ENCODE measurements at places on chromosomes 2 and 18.
A peak's percentile ranks its signal among the peaks of the same experiment; 100 is the strongest.

- no peak for DNase-seq
Measured at GRCh38 chr2:11768946-11769345, 22.5 kb downstream of the LPIN1 start.

DNA sequence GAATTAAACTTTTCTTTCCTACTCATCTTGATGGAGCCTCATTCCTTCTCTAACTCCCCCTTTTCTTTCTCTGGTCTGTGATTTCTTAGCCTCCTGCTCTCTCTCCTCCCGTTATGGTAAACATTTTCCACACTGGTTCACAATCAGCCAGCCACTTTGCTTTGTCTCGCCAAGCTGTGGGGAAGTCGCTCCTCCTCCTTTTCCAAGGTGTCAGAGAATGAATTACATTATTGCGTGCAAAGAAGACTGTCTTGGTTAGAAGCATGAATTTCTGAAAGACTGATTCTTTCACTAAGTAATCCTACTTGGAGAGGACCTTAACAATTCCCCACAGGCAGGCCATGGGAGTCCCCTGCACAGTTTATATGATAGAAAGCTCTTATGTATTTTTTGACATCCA is 46.1 kb downstream of the RASGRP3 start:
- DNase-seq = no peak

GRCh38 chr2:100584816-100585215 is 22.0 kb downstream of the PDCL3 start:
- DNase-seq = no peak

GRCh38 chr2:189406586-189407233 is 34.6 kb upstream of the WDR75 start:
- no peak for DNase-seq

DNA sequence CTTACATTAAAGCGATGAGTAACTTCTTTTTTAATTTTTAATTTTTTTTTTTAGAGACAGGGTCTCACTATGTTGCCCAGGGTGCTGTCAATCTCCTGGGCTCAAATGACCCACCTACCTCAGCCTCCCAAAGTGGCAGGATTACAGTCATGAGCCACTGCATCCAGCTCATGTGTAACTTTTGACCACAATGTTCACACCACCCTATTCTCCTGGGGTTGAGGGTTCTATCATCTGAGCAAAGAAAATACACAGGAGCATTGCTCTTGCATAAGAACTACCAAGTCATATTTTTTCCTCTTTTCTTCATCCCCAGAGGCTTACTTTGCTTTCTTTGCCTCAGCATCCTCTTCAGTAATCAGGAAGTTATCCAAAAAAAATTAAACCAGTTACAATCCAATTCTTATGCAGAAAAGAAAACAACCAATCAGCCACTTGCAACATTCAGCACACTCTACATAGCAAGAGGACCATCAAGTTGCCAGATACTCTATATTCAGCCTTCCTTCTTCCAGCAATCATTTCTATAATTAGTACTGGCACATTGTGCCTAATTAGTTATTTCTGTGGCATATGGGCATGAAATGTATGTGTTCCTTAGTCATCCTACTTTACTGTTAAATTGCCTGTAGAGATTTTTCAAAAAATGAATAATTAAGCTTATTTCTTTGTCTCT is 345.6 kb downstream of the AKAIN1 start:
- no peak for DNase-seq

- no peak for DNase-seq
Measured at GRCh38 chr18:28163201-28163775, 13.6 kb downstream of the CDH2 start.

GRCh38 chr18:42758852-42759251 is 356.6 kb downstream of the RIT2 start:
- no peak for DNase-seq

GRCh38 chr2:6944555-6944954 is 27.3 kb downstream of the RNF144A start:
- no peak for DNase-seq

GRCh38 chr2:143603846-143604565 is 474.8 kb downstream of the ARHGAP15 start:
- DNase-seq = no peak

DNA sequence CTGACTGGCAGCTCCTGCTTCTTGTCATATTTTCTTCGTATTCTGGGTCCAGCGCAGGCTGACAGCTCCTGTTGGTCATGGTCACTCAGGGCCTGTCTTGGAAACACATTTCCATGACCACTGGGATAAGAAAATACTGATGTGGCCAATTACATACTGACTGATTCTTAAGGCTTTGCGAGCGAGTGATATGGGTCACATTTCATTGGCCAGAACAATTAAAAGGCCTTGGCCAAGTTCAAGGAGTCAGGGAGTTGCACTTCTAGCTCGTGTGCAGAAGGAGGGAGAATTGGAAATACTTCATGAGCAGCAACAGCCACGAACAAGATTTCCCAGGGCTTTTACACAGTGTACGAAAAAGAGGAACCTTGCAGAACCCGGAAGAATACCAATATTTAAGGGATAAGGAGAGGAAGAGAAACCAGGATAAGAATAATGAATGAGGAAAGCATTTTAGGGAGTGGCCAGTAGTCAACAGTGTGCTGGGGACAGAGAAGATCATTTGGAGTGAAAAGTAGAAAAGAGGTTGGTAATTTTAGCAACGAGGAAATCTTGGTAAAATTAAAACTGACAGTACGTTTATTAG is 149.5 kb downstream of the ATP9B start:
- DNase-seq = no peak

DNA sequence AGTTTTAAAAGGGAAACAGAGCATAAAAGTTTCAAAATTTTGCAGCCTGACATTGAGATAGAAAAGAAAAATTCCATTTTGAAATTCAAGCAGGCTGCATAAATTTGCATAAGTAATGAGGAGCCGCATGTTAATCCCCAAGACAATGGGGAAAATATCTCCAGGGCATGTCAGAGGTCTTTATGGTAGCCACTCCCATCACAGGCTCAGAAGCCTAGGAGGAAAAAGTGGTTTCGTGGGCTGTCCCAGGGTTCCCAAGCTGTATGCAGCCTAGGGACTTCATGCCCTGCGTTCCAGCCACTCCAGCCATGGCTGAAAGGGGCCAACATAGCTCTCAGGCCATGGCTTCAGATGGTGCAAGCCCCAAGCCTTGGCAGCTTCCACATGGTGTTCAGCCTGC is 108.8 kb downstream of the SLC4A10 start:
- no peak for DNase-seq

DNA sequence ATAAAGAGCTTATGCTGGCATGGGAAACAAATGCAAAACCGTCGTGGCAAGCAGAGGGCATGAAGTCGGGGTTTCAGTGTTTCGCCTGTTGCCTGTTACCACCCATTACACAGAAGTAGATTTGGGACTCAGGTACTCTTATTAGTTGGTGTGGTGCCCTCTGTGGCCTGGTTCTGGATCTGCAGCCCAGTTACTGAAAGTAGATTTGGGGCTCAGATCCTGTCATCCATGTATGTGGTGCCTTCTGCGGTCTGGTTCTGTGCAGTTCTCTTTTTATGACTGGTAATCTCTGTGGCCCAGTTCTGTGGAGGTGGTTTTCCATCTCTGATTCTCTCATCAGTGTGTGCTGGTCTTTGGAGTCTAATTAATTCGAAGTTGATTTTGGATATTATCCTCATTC is 45.2 kb downstream of the ADNP2 start:
- peak; percentile 75 for DNase-seq

- DNase-seq = no peak
Measured at GRCh38 chr18:79881695-79882094, 69.8 kb downstream of the SLC66A2 start.

DNA sequence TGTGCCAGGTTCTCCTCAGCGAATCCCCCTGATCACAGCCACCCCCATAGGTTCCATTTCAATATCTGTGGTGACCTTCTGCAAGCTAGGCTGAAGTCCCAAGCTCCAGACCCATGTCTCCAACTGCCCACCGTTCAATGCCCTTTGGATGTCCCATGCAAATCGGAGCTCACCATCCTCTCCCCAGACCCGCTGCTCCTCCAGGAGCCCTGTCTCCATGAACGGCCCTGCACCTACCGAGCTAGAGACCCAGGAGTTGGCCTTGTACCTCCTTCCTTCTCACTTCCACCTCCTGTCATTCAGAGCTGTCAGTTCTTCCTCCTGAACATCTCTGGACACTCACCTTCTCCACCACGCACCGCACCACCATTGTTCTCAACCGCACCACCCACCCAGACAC is 1.0 kb upstream of the FAHD2A start:
- no peak for DNase-seq

DNA sequence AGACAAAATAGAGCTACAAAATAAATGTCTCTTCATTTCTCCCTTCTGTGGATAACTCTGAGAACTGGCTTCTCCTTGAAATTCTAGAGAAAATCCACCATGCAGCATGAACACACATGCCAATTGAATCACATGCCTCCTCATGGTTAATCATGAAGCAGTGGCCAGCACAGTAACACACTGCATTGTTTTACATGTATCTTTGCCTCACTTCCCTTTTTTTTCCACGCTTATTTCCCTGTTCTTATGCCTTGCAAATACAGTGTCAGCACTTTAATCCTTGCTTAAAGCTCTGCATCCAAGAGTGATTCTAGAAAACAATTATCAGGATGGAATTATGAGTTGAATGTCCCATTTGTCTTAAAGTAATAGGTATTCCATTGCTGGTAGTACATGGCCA is 50.3 kb upstream of the ZBTB7C start:
- DNase-seq = no peak

DNA sequence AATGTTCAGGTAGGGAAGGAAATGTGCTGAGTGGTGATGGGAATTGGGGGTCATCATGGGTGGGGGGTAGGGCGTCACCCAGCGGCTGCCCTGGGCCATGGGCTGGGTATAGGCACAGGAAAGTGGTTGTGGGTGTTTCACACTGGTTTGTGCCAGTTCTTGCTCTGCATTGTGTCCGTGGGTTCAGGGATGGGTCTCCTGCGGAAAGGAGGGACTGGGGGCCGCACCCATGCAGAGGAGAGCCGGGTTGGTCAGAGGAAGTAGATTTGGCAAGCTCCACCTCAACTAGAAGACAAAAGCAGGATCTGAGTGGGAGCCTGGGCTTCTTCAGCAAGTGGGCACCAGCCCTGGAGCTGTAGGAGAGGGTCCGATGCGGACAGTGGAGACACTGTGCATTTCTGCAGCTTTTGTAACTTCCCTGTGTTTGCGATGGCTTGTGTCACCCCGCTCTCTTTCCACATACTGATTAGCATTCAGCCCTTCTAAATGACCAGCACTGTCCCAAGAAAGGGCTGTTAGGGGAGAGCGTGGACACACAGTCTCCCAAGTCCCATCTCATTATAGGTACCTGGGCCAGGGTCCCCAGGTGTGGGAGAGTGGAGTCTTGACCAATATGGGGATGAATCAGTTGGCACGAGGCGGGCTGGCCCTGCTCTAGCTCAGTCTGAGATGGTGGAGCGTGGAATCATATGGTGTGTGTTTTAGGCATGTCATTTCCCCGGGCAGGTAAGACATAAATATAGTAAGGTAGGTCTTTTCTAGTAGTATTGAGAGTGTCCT is 67.2 kb downstream of the LRRFIP1 start:
- DNase-seq = no peak

GRCh38 chr2:10145519-10146357 is 23.2 kb downstream of the RRM2 start:
- no peak for DNase-seq

DNA sequence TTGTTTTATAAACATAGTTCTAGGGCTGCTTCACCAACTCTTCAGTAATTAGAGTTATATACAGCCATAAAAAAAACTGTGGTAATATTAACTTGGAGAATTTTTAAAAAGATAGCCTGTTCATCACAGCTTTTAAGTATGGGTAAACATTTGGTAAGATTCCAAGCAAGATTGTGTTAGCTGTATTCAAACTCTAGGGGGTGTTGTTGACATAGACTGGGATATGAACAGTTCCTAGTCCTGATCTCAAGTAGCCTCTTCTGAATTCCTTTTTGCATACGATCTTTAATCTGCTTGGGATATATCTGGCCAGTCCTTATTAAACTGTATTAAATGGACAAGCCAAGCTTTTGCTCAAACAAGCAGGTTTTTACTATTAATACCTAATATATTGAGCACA is 13.4 kb downstream of the NOP58 start:
- DNase-seq = no peak

GRCh38 chr18:6773777-6774176 is 44.3 kb downstream of the ARHGAP28 start:
- DNase-seq = no peak

GRCh38 chr2:114550364-114550763 is 107.9 kb downstream of the DPP10 start:
- no peak for DNase-seq

DNA sequence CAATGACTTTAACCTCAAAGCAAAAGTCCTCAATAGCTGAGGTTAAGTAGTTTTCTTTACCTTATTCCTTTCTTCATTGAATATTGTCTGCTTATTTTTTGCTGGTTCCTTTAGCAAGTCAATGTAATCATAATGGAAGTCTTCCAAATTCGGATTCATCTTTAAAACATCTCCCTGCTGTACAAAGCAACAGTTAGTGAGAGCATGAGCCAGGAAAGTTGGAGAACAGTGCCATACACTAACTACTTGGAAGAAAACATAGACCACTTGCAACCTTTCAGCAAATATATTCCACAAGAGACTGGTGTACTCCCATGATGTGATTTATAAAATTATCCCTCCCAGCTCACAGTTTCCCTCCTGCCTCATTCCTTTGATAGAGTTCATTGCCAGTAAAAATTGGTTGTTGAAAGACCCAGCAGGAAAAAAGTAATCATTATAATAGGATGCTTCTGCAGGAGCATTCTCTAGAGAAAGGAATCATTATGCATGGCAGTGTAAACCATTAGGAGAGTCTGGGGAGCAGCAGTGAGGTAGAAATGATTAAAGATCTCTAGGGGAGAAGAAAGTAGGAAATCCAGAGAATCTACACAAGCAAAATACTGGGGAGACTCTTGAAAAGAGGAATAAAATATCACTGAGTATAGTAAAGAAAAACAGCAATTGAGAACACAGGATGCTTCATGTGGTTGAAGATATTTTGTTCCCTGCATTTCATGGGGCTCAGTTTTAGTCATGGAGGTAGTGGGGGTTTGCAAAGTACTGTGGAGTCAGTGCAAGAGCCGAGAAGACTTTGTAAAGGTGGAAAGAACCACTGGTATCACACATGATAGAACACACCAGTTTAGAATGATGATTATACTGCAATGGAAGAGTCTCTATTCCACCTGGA is 38.6 kb upstream of the TTN start:
- no peak for DNase-seq

DNA sequence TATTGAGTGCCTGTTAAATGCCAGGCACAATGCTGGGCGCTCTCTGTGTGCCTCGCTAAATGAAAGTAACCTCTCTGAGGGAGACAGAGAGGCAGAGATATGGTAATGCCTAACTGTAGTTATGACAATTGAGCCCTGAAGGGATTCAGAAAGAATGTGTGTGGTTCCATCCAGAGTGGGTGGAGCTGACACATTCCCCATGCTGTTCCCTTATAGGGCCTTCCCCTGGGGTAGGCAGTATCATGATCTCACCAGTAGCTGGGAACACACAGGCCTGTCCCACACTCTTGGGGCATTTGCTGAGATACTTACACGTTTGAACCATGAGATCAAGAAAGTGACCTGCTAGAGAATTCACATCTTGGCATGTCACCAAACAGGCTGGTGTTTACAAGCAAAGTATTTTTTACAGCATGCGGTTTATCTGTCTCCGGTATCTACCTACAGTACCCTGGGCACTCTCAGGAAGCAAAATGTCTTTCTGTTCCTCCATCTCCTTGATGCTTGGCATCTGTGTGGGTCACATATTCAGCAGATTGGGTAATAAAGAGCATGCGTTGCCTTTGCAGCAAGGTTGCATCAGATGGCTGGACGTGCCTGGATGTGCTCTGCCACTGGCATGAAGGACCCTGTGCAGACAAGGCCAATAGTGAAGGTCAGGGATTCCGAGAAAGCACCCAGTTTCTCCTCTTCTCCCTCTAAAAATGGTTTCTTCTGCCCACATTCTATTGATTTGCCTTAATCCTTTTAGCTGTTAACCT is 9.4 kb downstream of the CTIF start:
- DNase-seq = no peak

- no peak for DNase-seq
Measured at GRCh38 chr2:197215748-197216360, 94.7 kb downstream of the ANKRD44 start.

Measured in T-helper 2 cell (primary cell).